NCI-H748 treated with DMSO at 0.1 percent for 48 hours (cell line): ENCODE measurements at places on chromosomes 1 and 21.
A peak's percentile ranks its signal among the peaks of the same experiment; 100 is the strongest.

DNA sequence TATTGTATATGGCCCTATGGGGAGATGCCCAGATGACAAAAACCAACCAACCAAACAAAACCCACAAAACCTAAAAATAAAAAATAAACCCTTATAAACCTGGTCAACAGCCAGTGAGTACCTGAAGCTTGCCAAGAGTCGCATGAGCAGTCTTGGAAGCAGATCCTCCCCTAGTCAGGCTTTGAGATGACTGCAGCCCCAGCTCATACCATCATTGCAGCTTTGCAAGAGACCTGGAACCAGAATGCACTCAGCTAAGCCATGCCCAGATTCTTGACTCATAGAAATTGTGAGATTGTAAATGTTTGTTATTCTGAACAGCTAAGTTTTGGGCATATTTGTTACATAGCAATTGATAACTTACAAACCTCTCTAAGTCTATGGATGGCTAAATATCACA is 326.8 kb downstream of the HLX start:
- no peak for DNase-seq

DNA sequence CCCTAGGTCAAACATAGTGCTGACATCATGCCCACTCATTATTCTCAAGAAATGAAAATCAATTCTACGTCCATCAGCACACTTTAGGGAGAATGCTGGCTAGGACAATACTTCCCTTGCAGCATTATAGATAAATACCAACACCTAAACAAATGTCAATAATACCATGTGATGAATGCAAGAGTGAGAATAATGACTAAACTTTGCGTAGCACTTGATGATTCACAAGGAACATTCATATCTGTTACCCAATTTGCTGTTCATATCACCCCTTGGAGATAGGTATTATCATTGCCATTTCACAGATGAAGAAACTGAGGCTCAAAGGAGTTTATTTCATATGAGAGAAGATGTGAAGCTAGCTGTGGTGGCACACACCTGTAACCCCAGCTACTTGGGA is 24.8 kb upstream of the EPS15 start:
- no peak for DNase-seq

DNA sequence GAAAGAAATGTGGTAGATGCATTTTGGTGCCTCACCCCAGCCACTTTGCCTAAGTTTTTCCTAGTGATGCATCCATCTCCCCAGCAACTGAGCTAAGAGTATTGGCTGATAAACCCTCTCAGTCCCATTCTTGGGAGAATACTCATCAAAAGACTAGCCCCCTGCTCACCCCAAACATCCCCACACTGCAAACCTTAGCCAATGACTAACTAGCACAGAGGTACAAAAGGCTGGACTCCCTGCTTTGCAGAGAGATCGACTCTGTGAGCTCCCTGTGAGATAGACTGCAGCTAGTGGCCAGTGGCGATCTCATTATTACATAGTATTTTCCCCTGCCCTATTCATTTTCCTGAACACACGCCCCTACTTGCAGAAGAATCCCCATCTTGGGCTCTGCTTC is 155.3 kb downstream of the HHIPL2 start:
- DNase-seq, result no peak

GRCh38 chr1:5979536-5980313 is 12.5 kb downstream of the NPHP4 start:
- no peak for DNase-seq

GRCh38 chr1:95027046-95027445 is 45.7 kb downstream of the ALG14 start:
- no peak for DNase-seq

- DNase-seq, result no peak
Observed at GRCh38 chr1:226985839-226986463, 45.9 kb downstream of the COQ8A start.

DNA sequence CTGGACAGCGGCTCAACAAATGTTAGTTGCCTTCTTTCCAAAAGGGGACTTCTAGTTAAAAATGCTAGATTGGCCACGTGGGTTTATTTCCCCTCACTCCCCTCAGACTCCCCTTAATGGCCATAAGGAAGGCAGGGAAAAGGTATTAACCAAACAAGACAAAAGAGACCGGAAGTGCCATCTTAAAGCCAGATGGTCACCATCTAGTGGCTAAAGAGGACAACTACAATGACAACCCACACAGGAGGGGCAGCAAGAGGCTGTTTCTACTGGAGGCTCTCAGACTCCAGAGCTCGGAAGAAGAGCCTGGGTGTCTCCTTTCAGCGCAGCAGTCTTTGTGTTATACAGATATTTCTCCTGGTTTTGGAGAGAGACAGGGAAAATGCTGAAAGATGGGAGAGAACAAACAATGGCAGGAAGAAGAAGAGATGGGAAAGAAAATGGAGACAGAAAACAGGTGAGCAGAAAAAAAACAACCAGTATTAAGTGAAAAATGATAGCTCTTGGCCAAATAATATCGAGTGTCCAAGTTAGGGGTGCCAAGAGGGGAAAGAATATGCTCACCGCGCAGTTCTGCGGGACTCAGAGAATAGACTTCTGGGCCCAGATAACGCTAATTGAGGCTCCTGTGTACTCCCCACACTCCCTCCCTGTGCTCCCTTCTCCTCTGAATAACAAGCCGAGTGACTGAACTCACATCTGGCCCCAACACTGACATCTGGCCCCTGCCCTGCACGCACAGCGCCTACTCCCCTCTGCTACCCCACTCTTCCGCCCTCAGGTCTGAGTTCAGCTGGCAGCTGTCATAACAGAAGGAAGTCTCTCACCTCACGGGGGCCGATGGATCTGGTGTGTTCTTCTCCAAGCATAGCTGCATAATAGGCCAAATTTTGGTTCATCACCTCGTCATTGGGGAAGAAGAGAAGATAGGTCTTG is 9.6 kb downstream of the P3H1 start:
- DNase-seq, result peak; percentile 100

DNA sequence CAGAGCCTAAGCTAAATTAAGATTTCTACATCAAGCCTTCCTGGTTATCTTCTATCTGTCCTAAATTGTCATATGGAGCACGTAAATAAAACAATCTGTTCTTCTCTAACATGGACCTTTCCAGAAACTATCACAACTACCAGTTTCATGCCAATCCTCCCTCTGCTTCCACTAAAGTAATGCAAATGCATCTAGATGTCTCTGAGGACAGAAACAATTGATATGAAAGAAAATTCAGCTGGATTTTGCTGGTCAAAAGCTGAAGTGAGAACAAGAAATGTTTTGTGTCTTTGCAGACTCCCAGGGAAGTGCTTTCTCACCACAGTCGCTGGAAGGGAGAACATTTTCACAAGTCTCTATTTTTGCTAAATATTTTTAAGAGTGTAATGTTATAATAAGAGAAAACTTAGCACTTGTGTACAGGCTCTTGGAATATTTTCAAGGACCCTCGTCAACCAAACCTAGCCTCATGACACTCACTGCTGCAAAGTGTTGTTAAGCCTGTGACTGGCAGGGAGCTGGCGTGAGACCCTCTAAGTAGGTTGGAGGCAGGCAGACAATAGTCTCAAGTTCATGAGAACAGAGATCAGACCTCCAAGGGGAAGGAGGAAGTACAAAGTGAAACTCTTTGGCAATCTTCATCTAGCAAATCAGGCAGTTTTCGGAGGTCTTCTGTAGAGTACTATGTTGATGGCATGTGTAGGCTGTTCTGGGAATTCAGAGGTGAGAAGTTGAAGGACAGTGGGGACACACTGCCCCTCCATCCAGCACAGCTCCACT is 38.8 kb downstream of the DNASE2B start:
- DNase-seq, result no peak
